ENCODE measurements at places on chromosomes 4 and X.

DNA sequence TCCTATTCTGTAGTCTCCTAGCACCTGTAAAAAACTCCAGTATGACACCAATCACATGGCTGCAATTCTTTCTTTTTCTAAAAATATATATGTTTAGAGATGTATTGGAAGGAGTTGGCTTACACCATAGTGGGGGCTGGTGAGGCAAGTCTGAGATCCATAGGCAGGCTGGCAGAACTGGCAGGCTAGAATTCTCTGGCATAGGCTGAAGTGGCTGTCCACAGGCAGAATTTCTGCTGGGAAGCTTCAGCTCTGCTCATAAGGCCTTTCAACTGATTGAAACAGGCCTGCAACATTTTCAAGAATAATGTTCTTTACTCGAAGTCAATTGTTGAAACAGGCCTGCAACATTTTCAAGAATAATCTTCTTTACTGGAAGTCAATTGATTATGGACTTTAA is 37.0 kb downstream of the FGF2 start:
- DNase-seq = no peak

GRCh38 chr4:44914223-44914622 is 187.9 kb upstream of the GNPDA2 start:
- no peak for DNase-seq

DNA sequence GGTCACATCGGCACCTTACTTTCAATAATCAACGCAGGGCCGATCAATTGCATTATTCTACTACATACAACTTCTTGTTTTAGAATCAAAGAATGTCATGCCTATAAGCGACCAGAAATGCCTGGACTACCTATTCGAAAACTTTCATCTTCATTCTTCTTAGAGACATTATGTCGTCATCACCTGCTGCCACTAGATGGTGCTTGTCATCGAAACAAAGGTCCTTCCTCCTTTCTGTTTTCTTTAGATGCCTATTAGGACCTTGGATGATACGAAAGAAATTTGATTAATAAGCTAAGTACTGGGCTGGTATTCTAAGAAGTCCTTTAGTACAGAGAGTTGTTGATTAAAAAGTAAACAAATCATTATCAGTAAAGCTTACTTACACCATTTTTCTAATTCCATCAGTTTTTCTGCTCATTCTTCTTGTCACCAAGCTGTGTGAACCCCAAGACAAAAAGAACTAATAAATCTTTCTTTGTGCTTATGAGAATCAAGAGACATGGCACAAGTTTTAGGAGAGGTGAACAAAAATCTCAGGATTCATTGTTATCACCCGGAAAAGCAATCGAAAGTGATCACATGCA is 154.5 kb upstream of the SLC4A4 start:
- DNase-seq = peak; percentile 54

- DNase-seq = no peak
Observed at GRCh38 chr4:38470735-38471262, 193.2 kb upstream of the KLF3 start.

DNA sequence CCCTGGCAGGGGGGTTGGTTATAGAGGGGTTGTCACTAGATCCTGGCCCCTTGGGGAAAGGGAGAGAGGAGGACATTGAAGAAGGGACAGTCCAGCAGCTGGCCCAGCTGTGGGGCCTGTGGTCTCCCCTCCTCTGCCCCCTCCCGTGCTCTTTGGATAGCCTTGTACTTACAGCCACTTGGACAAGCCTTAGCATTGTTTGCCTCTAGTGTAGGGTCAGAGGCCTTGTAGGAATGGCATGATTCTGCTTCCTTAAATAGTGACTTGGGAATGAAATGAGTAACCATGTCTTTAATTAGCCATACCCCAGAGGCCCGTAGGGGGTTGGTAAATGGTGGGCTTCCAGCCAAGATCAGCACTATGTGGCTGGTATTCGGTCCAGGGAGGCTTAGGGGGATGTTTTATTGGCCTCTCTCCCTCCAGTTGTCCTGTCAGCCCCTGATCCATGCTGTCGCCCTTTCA is 230.6 kb downstream of the PTTG2 start:
- no peak for DNase-seq

DNA sequence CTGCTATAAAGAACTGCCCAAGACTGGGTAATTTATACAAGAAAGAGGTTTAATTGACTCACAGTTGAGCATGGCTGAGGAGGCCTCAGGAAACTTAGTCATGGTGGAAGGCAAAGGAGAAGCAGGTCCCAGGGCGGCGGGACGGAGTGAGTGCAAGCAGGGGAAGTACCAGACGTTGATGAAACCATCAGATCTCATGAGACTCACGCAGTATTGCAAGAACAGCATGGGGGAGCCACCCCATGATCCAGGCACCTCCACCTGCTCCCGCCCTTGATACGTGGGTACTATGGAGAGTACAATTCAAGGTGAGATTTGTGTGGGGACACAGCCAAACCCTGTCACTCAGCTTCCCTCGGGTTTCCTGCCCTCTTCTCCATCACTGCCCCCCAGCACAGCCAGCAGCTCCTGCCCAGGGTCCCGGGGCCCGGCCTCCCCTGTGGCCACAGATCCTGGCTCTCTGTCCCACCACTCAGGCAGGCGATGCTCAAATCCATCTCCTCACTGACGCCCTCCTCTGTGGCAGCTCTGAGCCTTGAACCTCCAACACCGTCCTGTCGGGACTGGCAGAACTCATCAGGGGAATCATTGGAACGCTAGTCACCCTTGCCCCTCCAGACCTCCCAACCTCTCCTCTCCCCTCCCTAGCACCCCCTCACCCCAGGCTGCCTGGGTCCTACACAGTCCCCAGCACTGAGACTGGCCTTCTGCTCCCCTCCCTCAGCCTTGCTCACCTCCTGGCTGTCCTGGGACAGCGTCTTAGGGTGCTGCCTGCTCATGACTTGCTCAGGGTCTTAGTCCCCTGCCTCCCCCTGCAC is 37.6 kb downstream of the FGFRL1 start:
- DNase-seq = no peak

- no peak for DNase-seq
Observed at GRCh38 chr4:137806420-137806819, 274.1 kb upstream of the PCDH18 start.
